ENCODE measurements at places on chromosomes 3 and 15.

GRCh38 chr15:46872981-46873330, 844.3 kb upstream of the SEMA6D start:
- no peak for DNase-seq

GRCh38 chr15:89230277-89230676, 8.9 kb upstream of the RLBP1 start:
- no peak for DNase-seq

DNA sequence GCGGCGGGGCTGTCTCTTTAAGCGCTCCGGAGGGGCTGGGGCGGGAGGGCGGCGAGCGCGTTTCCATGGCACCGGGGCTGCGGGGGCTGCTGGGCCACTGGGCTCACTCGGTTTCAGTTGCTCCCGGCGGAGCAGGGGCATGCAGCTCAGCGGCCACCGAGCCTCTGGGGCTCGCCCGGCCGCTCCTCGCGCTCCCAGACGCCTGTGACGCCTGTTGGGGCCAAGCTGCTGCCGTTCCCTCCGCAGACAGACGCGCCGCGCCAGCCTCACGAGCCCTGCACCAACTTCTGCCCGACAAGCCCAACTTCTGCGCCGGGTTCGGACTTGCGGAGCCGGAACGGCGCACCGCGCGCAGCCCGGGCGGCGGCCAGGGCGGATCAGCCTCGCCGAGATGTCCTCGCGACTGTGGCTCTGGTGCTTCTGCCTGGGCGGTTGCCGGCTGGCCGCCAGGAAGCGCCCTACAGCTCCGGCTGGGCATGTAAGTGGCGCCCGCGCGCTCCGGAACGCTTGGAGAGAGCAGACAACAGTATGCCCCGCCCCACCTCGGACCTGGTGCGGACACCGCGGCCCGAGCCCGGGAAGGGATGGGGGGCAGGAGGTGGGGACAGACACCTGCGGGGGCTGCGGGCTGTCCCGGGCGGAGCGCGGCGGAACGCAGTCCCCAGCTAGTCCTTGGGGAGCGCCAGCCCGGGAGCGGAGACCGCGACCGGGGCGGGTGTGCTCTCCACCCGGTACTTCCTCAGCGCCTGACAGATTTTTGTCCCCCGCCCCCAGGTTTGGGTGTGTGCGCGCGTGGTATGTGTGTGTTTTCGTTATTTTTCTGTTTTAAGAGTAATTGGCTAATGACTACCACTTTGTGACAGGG, 154.1 kb upstream of the GOLIM4 start:
- peak; percentile 36 for DNase-seq

DNA sequence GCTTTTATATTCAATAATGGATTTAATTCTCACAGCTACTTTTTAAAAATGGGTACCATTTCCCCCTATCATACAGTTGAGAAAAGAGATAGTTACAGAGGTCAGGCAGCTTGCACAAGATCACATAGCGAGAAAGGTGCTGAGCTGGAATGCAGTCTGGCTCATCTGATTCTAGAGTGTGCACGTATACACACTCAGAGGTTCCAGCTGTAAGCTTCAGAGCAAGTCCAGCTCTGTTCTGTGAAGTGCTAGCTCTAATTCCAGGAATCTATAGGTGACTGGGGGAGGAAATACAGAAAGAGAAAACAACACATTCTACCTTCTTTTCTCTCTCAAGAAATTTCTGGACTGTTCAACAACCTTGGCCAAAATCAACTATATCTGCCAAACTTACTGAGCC, 318.7 kb downstream of the FOXP1 start:
- no peak for DNase-seq

- peak; percentile 38 for DNase-seq
Observed at GRCh38 chr15:29568840-29569532, 253.3 kb downstream of the TJP1 start.

DNA sequence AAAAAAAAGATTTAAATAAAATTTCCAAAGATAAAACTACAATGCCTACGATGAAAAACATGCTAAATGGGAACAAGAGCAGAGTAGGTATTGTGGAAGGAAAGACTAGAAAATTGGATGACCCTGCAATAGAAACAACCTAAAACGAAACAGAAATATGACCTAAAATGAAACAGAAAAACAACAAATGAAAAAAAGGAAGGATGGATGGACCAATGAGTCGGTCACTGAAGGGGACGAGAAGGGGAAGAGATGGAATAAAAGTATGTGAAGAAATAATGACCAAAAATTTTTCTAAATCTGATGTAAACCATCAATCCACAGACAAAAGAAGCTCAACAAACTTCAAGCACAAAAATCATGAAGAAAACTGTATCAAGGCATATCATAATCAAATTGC, 44.8 kb downstream of the TBC1D2B start:
- DNase-seq, result no peak

DNA sequence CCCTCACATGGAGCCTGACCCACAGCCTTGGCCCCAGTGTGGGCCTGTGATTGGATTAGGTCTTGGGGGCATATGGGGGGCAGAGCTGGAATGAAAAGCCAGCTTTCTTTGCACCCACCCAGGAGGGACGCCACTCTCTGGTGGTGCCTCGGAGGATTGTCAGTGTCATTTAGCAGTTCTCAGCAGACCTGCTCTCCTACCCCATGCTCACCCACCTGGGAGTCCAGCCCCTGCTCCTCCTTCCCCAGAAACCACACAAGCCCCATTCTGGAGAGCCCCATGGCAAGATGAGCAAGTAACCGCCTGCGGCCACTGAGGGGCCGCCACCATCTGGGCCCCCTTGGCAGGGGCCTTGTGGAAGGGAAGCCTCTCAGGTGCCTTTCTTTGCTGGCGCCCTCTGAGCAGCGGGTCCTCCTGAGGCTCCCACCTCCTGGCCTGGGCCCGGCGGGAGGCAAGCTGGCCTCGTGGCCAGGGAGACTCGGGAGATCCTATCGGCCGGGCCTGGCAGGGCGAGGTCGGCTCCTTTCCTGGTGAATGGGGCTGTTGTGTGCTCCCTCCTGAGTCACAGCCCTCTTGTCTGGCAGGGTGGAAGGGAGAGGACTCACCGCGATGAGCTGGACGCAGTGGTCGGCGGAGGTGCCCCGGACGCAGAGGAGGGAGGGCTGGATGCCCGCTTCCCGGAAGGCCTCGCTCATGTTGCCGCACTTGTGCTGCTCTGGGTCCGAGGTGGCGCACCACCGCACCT, 2.3 kb downstream of the MELTF start:
- no peak for DNase-seq

DNA sequence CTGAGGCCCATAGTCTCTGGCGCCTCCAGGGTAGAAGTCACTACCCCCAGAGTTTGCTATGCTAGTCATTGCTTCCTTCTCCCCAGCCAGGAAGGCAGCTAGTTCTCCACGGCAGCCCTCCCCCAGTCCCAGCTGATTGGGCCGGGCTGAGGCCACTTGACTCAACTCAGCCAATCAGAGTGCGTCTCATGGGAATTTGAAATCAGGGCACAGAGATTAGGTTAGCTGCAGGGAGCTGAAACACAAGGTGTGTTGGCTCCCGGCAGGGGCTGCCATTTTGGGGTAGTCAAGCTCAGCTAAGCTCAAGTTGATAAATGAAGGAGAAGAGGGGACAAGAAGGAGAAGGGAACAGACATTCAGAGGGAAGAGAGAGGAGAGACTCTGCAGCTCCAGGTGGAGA, 32.8 kb downstream of the LINGO1 start:
- peak; percentile 61 for DNase-seq

- DNase-seq, result no peak
Observed at GRCh38 chr3:122581622-122582021, 4.2 kb downstream of the PARP15 start.

DNA sequence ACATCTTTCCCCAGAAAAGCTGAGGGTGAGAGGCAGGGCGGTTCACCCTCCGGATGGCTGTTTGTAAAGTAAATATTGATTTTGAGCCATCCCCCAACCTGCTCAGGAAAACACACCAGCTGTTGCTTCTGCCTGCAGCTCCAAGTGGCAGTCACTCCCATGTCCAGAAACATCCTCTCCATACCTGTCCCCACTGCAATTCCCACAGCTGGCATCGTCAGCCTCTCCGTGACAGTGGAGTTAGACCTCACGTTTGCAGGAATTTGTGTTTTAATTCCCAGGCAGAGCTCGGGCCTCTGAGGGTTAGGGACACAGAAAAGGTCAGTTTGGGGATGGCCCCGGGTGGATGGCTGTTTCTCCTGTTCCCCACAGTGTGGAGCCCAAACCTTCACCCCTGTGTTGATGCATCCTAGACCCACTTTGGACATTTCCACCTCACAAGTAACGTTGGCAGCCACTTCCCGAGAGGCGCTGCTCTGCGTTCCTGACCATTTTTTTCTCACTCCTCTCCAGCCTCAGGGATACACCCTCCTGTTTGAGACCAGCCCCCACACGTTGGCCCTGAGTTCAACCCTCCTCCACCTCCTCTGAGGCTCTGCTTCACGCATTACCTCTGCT, 11.8 kb upstream of the FAM174B start:
- no peak for DNase-seq

DNA sequence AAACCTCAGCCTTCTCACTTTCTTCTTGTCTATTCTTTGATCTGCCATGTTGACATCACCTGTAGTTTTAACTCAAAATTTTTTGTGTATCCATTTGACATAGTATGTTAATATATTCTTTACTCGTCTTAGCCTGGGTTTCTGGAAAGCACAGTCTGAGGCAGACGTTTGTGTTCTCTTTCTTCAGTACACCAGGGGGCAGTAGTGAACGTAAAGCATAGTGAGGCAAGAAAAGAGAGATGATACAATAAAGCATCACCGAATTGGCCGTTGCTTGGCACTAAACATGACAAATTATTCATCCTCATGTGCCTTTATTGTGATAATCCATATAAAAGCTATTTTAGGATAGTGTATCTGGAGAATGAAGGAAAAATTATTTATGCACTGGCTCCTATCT, 141.0 kb upstream of the MYRIP start:
- peak; percentile 47 for DNase-seq
